ENCODE measurements at places on chromosomes 11 and 22.

DNA sequence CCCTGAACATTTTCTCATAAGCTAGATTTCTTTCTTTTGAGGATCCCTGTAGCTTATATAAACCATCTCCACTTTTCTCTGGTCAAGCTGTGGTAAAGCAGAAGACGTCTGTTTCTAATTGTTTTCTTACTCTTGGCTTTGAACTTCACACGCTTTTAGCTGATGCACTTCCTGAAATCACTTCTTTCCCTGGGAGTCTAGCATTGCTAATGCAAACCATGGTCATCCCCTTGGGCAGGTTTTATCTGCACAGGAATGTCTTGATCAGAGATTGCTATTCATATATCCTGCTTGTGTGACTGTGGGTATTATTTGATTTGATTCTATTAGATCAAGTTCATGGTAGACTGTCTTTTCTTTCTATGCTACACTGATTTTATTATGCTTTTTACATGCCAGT is 199.2 kb upstream of the POU2AF2 start:
- DNase-seq: no peak

DNA sequence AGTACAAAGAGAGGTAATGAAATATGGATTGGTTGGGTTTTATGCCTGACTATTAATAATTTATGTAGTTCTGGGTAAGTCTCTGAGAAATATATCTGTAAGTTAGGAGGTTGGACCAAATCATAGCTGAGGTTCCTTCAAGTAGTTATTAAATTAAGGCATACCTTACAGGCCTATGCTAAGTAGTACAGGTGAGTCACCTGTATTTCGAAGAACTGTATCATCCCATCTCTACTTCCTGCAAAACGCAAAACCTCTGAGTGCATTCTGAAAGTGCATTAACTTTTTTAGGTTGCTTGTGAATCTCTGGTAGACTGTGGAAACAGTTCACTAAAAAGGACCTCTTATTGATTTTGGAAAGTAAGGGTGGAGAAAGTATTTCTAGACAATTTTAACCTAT is 37.1 kb downstream of the APOL5 start:
- no peak for DNase-seq

GRCh38 chr11:97722721-97723120 is 1298.0 kb upstream of the CNTN5 start:
- no peak for DNase-seq

DNA sequence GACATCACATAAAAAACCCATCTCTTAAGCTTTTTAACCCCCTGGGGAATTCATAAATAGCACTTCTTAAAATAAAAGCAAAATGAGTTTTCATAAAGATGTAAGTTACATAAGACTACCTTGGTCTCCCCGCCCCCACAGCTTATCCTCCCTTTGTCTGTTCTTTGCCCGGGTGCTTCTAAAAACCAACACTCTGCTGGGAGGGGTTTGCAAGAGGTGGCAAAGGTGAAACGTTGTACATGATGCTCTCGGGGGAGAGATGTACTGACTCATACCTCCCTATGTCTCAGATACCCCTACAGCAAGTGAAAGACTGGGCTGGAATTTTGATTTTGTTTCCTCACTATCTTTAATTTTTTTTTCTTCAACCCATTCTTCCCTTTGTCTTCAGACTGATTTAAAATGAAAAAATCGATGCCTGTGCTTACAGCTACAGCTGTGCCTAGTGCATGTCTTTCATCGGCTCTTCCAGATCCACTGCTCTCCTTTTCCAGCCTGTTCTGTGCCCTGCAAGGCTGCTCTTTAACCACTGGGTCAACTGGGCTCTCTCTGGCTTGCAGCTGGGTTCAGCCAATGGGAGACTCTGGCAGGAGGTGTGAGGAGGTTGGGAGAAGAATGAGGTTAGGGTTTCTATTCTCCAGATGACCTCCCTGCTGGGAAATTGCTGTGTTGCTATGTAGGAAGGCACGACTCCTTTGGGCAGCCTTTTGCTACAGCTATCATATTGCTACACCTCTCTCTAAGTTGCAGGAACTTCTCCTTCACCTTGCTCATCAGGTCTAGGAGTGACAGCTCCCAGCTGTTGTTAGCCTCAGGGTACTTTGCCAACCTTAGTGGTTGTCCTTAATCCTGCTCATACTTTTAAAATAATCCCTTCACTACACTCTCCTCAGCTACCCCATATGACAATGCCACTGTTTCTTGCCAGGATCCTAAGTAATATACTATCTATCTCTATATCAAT is 266.5 kb downstream of the TENM4 start:
- DNase-seq: no peak

GRCh38 chr22:45997077-45997776 is 20.3 kb upstream of the WNT7B start:
- DNase-seq: peak; percentile 96

GRCh38 chr22:20109411-20110358 is 6.2 kb upstream of the RANBP1 start:
- DNase-seq: peak; percentile 57

DNA sequence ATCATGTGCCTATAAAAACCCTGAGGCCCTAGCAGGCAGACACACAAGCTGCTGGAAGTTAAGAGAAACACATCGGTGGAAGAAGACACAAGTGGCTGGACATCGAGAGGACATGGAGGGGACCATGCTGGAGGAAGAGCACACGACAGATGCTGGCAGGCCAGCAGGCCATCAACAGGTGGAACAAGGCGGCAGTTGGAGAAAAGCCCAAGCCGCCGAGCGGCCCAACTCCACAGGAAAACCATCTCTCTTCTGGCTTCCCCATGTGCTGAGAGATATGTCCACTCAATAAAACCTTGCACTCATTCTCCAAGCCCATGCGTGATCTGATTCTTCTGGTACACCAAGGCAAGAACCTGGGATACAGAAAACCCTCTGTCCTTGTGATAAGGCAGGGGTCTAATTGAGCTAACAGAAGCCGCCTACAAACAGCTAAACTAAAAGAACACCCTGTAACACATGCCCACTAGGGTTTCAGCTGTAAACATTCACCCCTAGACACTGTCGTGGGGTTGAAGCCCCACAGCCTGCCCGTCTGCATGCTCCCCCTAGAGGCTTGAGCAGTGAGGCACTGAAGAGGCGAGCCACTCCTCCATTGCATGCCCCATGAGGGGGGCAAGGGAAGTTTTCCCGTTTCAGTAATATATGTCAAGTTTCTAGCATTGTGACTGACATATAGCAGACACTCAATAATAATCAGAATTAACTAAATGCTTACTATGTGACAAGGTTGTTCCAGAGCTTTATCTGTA is 39.0 kb upstream of the MMP20 start:
- no peak for DNase-seq

- DNase-seq: no peak
Observed at GRCh38 chr11:22392561-22392960, 54.4 kb downstream of the SLC17A6 start.

DNA sequence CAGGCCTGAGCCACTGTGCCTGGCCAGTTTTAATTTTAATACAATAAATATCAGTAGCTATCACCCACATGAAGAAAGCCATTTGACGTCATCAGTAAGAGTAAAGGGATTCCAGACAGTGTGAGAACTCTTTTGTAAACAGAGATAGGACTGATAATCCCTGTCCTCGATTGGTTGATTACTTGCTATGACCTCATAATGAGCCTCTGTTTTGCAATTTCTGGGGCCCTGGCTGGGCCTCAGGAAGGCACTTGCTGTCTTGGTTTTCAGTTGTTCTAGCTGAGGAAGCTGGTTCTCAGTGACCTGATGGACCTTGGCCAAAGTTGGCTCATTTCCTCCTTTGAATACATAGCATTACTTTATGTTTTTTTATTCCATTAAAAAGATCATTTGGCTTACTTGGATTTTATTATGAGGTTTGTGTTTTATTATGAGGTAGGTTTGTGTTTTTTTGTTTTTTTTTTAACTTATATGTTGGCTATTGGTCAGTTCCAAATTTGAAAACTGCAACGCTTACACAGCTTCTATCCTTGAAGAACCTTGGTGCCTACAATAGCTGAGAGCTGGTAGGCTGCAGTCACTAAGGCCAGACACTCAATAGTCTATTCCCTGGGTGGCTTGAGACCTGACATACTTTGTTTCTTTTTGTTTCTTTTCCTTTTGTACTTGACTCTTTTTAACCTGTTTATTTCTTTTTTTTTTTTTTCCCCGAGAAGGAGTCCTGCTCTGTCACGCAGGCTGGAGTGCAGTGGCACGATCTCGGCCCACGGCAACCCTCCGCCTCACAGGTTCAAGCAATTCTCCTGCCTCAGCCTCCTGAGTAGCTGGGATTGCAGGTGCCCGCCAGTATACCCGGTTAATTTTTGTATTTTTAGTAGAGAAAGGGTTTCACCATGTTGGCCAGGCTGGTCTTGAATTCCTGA is 20.0 kb downstream of the MARK2 start:
- no peak for DNase-seq

DNA sequence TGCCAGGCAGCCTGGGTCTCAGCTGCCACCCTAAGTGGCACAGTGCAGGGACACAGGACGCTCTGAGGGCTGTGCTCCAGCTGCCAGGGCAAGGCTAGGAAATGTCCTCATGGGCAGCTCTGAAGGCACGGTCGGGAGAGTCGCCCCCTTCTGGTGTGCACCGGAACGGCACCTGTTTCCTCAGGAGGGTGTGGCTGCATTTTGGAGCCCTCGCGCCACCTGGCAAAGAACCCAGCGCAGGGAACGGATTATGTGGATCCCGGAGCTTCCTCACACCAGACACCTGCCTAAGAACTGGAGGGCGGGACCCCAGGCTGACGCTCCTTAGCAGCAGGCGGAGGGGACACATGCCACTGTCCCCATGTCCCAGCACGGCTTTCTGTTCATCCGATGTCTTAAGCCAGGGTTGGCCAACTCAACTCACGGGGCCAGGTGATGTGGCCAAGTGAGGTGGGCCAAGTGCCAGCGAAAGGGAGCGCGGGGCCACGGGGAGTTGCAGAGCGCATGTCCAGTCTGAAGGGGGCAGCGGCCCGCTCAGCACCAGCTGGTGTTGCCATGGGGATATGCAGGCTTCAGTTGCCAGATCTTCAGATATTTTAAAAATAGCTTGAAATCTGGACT is 5.1 kb upstream of the SLC22A8 start:
- DNase-seq: no peak

GRCh38 chr11:45428116-45428515 is 142.0 kb upstream of the SYT13 start:
- no peak for DNase-seq

DNA sequence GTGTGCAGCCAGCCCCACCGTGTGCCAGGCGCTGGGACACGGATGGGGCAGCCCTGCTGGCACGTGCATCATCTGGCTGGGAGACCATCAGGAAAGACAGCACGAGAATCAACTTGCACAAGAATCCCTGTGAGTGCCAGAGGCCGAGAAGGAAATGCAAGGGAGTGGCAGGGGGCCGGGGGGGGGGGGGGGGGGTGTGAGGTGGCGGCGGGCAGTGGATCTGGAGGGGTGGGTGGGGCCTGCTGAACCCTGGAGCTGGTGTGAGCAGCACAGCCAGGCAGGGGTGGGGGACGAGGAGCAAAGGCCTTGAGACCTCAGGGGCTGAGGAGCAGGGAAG is 14.0 kb upstream of the FLRT1 start:
- no peak for DNase-seq

DNA sequence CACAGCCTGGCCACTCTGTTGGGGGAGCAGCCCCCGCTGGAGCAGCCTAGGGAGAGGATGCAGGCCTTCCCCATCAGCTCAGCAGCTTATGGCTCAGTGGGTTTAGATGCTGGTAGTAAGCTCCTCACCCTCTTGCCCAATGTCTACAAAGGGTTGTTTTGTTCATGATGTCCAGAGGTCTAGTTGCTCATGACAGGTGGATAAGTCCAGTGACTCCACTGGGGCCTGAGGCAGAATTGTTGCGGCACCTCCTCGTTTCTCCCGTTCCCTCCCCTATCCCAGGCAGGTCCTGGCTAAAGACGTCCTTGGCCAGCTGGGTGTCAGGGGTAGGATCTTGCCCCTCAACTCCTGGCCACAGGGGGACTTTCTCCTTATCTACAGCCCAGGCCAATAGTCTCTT is 233.5 kb upstream of the B3GAT1 start:
- DNase-seq: no peak

DNA sequence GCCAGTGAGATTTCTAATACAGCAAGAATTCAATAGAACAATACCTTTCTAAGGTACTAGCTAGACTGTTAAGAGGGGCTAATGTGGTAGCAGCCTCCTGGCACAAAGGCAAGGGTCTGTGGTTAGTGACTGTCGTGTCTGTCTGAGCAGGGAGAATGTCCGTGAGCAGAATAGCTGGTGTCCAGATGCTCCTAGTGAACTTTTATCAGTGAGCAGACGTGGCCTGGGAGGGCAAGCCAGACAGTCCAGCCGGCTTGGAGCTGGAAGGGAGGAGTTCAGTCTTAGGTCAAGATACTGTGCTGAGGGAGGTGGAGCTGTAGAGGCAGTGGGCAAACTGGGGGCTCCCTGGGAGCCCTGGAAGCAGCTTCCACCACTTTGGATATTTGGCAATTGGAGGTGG is 138.6 kb downstream of the TEAD1 start:
- DNase-seq: no peak

- peak; percentile 41 for DNase-seq
Observed at GRCh38 chr22:20024650-20025397, 3.9 kb downstream of the TANGO2 start.

GRCh38 chr11:44159848-44160721 is 64.6 kb downstream of the EXT2 start:
- DNase-seq: no peak

- DNase-seq: no peak
Observed at GRCh38 chr11:117940736-117941135, 11.5 kb upstream of the TMPRSS13 start.

GRCh38 chr11:115080923-115081680 is 402.8 kb downstream of the NXPE2 start:
- DNase-seq: no peak

GRCh38 chr22:28911777-28912669 is 28.7 kb downstream of the ZNRF3 start:
- no peak for DNase-seq

DNA sequence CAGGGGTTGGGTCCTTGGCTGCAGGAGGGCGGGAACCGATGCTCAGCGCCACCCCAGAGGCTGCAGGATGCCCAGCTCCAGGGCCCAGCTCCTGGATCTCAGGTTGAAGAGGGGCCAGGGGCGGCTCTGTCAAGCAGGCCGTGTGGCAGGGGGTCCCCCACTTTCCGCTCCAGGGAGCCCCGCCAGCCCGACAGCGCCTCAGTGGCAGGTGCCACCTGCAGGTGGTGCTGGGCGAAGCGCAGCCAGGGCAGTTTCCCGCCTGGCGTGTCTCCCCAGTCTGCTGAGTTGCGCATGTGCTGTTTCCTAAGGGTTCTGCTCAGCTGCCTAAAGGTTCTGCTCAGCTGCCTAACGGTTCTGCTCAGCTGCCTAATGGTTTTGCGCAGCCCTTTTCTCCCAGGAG is 442.1 kb downstream of the POTEH start:
- no peak for DNase-seq

GRCh38 chr11:64643256-64643881 is 52.3 kb downstream of the SLC22A12 start:
- DNase-seq: no peak

GRCh38 chr22:19121631-19122142 is 525 bp downstream of the DGCR2 start:
- DNase-seq: peak; percentile 80

GRCh38 chr11:3047637-3048036 is 9.6 kb downstream of the CARS1 start:
- DNase-seq: no peak

GRCh38 chr22:37953062-37953436 is 352 bp downstream of the C22orf23 start:
- DNase-seq: no peak

Measured in Right ventricle myocardium inferior (tissue), 1 donor.